ENCODE measurements at places on chromosomes 16 and 17.

- no peak for DNase-seq
These were observed 808 bp upstream of the BAHCC1 start for GRCh38 chr17:81394377-81394920.

DNA sequence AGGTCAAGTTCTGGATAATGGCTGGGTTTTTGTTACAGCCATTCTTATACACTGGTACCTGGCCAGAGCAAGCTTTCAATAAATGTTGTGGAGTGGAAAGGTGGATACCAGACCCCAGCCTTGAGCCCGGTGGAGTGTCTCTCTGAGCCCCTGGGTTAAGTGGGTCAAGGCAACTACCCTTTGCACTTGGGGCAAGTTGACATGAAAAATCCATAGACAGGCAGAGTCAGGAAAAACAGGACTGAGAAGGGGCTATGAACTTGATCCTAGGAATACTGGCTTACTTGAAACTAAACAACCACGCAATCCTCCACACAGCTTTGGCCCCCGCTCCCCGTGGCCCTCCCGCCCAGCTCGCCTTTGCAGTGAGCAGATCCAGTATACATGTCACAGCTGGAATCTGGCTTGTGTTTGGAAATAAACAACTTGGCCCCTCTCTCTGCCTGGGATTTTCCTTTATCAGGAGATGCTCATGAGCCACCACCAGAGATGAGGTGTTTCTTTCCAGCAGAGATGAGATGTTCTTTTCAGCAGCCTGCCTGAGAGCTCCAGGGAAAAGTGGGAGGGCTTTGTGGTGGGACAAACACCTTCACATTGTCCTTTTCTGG is 65.9 kb downstream of the KSR1 start:
- DNase-seq = no peak

DNA sequence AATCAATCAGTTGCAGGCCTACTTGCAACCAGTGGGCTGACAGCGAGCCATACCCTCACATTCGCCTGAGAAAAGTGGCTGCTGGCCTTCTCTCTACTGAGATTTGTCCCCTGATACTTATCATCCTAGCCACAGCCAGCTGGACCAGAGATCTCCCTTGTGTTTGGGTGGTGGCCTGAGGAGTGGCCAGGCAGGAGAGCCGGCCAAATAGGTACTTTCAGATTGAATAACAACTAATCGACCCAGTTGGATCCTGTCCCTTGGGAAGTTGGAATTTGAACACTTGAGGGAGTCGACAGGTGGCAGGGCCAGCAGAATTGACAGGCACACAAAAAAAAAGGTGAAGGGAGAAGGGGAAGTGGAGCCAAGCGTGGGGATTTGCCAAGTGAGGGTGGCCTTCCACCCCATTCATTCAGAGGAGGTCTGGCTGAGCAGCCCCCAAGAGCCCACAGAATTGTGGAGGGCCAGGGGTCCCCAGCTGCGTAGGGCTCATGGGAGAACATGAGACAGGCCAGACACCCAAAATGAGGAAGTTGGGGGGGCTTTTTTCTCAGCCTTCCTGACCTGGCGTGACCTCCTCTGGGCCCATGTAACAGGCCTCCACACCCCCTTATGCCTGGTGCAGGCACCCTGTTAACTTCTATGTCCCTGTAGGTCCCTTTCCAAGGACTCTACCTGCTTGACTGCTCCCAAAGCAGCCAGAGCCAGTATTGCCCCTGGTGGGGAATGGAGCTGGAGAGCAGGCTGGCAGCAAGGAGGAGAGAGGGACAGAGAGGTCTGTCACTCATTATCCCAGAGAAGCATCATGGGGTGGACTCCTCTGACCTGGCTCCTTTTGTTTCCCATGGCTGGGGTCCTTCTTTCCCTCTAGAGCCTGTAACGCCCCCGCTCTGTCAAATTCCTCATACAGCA is 2.9 kb upstream of the RANGRF start:
- DNase-seq = no peak

GRCh38 chr16:83908798-83909197 is 9.9 kb downstream of the MLYCD start:
- DNase-seq = no peak

DNA sequence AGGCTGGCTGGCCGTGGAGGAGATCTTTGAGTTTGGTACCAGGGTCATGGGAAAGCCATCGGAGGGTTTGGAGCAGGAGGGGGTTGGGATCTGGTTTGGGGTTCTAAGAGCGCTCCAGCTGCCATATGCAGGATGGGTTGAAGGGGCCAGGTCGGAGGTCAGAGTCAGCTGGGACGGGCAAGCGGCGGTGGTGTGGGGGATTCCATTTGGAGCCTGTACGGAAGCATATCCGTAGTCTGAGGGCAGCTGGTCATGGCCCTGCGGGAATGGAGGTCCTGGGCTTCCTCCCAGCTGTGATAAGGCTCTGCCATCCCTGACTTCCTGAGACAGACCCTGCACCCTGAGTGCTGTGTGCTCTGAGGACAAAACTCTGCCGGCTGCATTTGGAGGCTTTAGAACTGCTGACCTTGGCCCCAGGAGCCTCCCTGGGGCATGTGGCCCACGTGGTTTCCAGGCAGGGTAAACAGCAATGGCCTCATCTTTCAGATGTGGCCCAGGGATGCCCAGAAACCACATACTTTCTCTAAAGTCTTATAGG is 46.5 kb downstream of the ATP2C2 start:
- no peak for DNase-seq

- peak; percentile 79 for DNase-seq
These were observed 16.6 kb downstream of the CD7 start for GRCh38 chr17:82300707-82301270.

DNA sequence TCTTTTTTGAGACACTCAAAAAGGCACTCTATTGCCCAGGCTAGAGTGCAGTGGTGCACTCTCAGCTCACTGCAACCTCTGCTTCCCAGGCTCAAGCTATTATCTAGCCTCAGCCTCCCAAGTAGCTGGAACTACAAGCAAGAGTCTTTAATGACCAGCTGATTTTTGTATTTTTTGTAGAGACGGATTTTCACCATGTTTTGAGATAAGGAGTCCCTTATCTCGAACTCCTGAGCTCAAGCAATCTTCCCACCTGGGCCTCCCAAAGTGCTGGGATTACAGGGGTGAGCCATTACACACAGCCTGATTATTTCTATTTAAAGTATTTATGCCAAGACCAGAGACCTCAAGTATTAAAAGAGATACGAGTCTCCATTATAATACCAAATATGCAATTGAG is 566.1 kb upstream of the CA10 start:
- DNase-seq = no peak

DNA sequence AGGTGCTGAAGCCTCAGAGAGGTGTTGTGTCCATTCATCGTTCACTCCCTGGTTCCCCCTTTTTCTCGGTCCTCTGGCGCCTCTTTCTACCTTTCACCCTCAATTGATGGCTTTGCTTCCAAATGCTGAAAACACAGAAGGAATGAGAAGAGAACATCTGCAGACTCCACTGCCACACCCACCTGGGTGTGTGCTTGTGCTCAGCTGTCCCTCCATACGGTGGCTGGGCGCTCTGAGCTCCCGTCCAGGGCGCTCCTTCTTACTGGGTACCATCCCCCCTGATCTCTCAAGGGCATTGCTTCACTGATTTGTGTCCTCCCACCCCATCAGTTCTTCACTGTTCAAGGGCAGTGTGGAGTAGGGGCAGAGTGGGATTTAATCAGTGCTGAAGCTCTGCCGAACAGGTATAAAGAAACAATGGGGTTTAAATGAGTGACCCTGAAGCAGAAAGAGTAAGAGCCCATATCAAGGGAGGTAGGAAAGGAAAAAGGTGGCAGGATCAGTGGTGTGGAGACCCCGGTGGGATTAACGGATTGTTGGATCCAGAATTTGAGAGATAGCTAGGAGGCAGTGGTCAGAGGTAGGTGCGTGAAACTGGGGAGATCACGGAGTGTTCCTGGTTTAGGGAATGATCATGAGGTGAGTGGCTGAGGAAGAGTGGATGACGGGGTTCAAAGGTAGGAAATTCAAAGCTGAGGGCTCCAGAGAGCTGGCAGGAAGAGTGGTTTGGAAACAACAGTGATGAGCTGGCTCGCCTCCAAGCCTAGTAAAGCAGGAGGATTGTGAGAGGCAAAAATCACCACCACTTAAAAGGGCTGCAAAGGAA is 40.8 kb downstream of the MRTFB start:
- DNase-seq = no peak

DNA sequence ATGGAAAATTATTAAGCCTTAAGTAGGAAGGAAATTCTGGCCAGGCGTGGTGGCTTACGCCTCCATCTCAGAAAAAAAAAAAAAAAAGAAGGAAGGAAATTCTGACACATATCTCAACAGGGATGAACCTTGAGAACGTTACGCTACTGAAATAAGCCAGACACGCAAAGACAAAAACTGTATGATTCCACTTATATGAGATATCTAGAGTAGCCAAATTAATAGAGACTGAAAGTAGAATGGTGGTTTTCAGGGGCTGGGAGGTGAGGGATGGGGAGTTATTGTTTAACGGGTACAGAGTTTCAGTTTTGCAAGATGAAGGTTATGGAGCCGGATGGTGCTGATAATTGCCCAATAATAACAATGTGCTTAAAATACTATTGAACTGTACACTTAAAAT is 16.2 kb upstream of the HNF1B start:
- no peak for DNase-seq

DNA sequence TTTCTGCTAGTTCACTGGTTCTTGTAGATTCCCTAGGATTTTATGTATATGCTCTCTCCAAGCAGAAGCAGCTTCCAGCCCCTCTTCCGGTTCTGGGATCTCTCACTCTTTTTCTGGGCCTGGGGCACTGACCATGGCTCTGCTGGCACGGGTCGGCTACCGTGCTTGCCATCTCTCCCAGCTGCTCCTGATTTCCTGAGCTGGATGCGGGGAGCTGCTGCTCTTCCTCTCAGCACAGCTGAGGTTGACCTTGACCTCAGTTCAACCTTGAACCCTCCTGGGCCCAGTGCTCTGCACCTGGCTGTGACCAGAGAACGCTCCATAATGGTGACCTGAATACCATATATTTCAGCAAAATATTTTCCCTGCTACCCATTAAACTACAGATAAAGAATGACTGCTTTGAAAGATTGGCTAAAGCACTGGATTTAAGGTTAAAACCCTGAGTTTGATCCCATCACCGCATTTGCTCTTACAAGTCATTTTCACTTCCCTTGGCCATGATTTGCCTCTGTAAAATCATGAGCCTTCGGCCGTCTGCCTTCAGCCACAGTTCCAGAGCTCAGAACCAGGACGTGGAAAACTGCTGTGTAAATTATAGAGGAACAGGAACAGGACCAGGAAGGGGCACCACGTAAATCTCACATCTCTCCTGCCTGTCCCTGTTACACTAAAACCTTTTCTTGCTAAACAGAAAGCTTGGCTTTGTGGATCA is 130.8 kb upstream of the CHMP6 start:
- no peak for DNase-seq

DNA sequence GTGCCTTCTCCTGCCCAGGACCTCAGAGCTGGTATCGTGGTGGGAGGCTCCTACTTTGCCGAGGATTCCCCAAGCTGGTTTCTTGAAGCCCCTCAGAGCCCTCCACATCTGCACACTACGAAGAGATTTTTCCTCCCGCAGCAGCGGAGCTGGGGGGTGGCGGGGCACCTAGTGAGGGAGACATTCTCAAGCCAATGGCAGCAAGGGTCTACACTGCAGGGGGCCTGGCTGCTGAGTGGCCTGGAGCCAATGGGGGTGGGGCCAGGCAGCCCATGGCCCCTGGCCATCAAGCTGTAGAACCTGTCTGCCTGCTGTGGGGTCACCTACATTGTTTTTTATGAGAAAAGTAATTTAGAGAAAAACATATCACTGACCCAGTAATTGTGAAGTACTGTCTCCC is 5.0 kb downstream of the SLC26A11 start:
- DNase-seq = no peak

- DNase-seq = no peak
These were observed 11.3 kb upstream of the PECAM1 start for GRCh38 chr17:64401941-64402340.

DNA sequence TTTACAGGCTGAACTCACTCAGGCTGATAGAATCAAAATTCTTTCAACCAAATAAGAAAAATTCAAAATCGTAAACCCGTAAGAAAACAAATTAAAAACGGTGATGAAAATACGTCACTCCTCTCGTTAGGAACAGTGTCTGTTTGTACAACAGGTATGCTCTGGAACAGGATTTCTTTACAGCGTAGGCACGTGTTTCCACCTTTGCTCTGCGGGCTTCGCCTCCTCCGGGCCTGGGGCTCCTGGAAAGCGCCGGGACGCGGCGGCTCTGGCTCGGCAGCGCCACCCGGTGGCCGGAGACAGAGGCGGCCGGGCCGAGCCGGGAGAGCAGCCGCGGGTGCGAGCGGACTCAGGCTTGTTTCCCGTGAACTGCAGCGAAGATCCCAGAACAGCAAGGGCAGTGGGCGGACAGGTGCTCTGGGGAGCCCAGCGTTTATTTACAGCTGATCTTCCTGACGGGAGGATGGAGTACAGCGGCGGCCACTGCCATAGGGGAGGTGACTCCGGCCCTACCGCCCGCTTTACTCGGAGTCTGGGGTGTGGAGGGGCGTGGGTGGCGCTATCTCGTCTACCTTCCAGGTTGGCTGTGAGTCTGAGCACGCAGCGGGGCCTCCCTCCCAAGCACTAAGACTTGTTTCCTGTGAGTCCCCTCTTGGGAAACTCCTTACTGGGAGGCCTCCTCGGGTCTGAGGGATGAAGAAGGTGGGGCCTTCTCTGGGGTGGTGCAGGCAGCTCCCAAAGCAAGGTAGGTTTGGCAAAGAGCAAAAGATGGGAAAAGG is 40.5 kb upstream of the ATP2A3 start:
- peak; percentile 91 for DNase-seq

DNA sequence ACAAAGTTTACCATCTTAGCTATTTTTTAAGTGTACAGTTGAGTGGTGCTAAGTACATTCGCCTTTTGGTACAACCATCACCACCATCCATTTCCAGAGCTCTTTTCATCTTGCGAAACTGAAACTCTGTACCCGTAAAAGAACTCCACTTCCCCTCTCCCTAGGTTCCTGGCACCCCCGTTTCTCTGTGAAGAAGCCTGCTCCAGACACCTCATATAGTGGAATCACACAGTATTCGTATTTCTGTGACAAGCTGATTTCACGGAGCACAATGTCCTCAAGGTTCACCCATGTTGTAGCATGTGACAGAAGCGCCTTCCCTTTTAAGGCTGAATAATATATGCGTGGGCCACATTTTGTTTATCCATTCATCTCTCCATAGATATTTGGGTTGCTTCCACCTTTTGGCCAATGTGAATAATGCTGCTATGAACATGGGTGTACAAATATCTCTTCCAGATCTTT is 54.2 kb upstream of the MAP3K14 start:
- no peak for DNase-seq

- DNase-seq = peak; percentile 41
These were observed 591 bp downstream of the PSMD7 start for GRCh38 chr16:74297145-74297665.

GRCh38 chr17:61524319-61524718 is 66.7 kb downstream of the NACA2 start:
- DNase-seq = no peak

DNA sequence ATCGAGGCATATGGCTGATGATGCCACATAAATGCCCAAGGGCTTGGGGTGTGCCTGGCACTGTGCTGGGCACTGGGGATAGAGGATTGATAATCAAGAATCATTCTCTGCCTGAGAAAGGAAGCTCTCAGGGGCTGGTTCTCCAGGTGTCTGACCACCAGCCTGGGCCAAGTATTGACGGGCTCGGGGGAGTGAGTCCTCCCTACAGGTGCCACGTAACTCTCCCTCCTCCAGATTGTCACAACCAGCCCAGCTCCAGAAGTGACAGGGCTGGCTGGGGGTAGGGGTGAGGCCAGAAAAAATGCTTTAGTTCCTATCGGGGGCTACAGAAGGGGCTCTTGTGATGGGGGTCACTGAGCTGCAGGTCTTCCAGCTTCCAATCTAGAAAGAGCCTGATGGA is 10.7 kb upstream of the C1QL1 start:
- DNase-seq = no peak

- DNase-seq = peak; percentile 86
These were observed 49.7 kb downstream of the SMG6 start for GRCh38 chr17:2253768-2254406.

GRCh38 chr17:73939806-73940205 is 263.7 kb upstream of the RPL38 start:
- DNase-seq = no peak

Data from GM20000 (cell line).